Ascending aorta (tissue), 2 donors: ENCODE measurements at places on chromosomes 1 and 21. TPM values are rescaled to one million over a fixed set of nuclear protein-coding genes. Genes with fewer than 3 reads are reported as not detected.

The MATN1 gene
- total RNA-seq, result 0.85 TPM

The ZDHHC18 gene
- 36.0 TPM for total RNA-seq

The CYP2J2 gene
- total RNA-seq, result not detected

- H3K27me3 ChIP-seq, result no peaks in the 10 kb centered on the region
- H3K27ac ChIP-seq, result no peak overlapping the region
- no peak overlapping the region for H3K4me3 ChIP-seq
- no peaks in the 10 kb centered on the region for H3K4me1 ChIP-seq
Observed at GRCh38 chr1:220159041-220159440, 65.1 kb downstream of the IARS2 start.

GRCh38 chr21:21045518-21045917 lies 47.3 kb downstream of the NCAM2 start:
- H3K4me1 ChIP-seq, result no peaks in the 10 kb centered on the region
- H3K4me3 ChIP-seq, result no peak overlapping the region
- H3K36me3 ChIP-seq, result no peaks in the 10 kb centered on the region
- no peak overlapping the region for H3K27ac ChIP-seq
- no peak for DNase-seq
- H3K27me3 ChIP-seq, result no peaks in the 10 kb centered on the region
